ENCODE measurements at places on chromosomes 7 and 10.

DNA sequence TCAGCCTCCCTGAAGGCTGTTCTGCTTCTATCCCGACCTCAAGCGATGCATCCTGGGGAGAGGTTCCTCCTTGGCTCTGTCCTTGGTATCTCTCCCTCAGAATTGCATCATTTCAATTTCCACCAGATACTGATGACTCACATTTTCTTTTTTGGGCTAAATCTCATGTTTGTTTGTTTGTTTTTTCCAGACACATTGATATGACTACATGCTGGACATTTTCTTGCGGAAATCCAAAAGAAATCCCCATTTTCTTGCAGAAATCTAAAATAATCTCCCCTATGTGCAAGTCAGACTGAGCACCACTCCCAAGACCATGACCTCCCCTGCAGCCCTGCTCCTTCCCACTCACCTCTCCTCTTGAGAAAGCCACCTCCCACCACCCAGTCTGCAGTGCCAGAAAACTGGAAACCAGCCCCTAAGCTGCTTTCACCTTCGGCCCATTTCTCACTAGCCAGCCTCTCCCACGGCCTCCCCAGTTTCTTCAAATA, 260.2 kb upstream of the PRKCQ start:
- no peak for DNase-seq

DNA sequence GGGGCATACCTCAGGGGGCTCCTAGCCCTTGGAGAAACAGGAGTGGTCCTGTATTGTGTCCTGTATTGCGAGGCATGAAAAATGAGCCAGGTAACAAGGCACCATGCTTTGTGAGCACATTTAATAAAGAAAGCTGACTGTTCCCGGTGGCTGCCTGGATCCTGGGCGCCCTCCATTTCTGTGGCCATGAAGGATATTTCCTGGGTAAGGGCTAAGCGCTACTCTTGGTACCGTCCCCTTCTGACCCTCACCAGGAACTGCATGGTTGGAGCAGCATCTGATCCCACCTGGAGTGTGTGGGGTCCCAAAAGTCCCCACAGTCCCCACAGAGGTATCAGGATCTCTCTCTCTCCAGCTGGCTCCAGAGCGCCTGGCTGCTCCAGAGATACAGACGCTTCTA, 139.5 kb downstream of the MAPK8 start:
- no peak for DNase-seq

- DNase-seq, result no peak
Observed at GRCh38 chr7:137204246-137204645, 139.3 kb downstream of the PTN start.

DNA sequence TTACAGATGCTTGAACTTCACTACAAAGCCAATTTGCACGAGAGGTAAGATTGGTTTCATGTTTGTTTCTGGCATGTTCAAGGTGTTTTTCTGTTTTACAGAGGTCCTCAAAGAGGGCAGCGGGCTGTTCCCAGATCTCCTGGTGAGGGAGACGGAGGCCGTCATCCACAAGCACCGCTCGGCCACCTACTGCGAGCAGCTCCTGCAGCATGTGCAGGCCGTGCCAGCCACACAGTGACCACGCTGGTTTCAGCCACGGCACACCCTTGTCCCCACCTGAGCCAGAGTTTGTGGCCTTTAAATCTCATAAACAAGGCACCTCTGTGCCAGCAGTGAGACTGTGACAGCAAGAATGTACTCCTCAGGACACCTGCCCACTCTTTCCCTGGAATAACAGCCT, 46.9 kb upstream of the SUN1 start:
- no peak for DNase-seq

- DNase-seq, result no peak
Observed at GRCh38 chr7:153152801-153153422, 393.4 kb downstream of the ACTR3B start.

DNA sequence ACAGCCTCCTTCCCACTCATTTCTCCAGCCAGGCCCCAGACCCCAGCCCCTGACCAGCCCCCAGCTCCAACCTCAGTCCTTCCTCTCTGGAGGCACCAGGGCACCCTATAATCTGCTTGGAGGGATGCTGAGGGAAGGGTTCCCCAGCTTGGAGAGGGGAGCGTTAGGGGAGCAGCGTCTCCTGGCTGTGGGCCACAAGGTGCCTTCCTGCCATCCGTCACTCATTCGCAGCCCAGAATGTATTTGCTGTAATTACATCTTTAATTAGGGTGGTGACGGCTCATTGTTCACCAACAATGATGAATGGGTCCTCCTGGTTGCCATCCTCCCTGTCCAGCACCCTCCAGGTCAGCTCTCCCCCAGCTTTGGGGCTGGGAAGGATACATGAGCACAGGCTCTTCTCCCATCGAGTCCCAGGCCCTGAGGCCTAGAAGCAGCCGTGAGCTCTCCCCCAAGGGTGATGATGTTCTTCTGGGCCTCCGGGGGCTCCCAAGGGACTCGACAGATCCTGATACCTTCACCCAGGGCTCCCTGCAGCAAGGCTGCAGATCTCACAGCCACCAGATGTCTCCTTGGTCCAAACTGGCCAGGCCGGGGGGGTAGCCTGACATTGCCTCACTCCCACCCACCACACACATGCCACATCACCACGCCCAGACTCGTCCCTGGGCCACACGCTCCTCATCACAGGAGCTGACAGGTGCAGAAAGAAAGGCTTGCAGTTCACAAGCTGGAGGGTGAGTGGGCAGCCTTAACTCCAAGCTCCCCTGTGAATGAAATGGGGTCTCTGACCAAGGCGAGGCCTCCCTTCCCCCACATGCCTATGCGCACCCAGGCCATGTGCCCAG, 26.8 kb downstream of the POLL start:
- no peak for DNase-seq

DNA sequence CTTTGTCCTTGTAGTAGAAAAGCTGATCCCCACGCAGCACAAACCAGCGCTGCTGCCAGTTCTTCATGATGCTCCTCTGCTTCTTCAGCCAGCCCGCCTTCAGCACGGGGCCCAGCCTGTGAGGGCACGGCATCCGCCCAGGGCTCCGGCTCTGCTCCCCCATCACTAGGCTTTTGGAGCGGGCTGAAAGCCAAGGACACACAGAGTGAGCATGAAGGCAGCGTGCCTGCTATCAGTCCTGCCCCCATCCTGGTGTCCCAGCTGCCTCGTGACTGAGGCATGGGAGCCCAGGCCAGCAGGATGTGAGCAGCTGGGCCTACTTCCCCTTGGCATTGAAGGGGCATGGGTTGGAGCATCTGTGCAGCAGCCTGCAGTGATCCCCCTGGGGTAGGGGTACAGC, 21.9 kb downstream of the ARHGAP22 start:
- DNase-seq, result no peak

DNA sequence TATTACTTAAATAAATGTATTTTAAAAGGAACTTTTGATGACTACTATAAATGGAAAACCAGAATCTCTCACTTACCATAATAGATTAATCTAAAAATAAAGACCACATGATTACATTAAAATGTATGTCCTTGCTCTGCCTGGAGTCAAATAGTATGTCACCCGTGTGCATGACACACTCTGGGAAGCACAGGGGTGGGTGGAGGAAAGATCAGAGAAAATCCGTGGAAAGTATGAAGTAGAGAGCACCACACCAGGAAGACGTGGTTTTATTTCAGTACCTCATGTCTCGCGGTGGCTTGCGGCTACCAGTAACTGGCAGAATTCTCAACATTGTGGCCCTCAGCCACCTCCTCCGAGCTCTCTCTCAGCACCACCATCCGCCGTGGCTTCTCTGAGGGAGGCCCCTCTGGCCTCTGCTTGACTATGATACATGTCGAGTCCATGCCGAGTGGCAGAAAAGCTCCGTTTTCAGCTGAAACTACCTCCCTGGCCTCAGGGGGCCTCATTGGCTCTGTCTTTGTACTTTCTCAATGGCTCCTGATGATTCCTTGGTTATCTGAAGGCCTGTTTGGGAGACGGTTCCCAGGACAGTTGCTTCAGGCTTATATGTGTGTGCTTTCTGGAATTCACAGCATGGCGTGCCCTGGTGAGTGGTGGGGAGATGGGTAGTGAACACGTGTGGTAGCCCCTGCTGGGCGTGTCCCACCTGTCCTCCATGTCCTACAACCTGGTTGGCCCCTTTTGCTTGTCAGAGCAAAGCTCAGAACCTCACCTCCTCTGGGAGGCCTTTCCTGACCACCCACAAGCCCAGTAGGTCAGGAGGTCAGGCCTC, 49.8 kb downstream of the LHPP start:
- no peak for DNase-seq

DNA sequence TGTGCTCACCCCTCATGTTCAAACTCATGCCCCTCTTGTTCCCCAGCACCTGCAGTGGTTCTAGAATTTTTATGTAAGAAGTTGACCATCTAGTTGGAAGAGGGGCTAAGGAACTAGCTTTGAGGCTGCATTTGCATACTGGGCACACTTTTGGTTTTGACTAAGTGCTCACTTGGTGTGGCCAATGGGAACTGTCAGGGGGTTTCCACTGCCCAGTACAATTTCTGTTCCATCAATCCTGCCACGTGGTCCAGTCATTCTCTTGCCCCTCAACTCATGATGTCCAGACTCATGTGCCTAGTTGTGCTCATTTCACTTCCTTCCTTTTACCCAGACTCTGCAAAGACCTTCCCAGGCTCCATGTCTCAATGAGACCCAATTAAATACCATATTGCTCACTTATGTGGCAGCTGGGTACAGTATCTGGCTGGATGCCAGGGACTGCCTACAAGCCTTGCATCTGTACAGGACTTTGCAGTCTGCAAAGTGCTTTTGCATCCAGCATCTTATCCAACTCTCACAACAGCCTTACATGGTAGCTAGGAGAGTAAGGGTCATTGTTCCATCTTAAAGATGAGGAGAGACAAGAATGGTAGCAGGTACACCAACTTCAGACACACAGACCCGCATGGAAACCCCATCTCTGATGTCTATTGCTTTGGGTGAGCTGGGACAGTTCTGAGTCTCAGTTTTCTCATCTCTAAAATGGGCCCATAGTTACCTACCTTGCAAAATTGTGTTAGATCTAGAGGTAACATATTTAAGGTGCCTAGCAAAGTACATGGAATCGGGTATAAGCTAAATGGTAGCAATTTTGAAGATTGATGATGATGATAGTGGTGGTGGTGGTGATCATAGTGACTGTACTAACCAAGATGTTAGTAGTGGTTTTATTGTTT, 30.1 kb upstream of the KCNMA1 start:
- DNase-seq, result no peak
